Astrocyte (in vitro differentiated cells and primary cell): ENCODE measurements at places on chromosomes 2 and 18. TPM values are rescaled to one million over a fixed set of nuclear protein-coding genes. Genes with fewer than 3 reads are reported as not detected.

- no peaks in the 10 kb centered on the region for H3K36me3 ChIP-seq
- no peaks in the 10 kb centered on the region for H3K4me1 ChIP-seq
- no peaks in the 10 kb centered on the region for H3K27me3 ChIP-seq
These were observed 368.7 kb upstream of the RAB6C start for GRCh38 chr2:129610766-129611165.

- DNase-seq = no peak
- no peak overlapping the region for H3K4me3 ChIP-seq
- no peaks in the 10 kb centered on the region for H3K4me1 ChIP-seq
- no peaks in the 10 kb centered on the region for H3K27me3 ChIP-seq
These were observed 117.3 kb downstream of the THADA start for GRCh38 chr2:43478412-43479086.

DNA sequence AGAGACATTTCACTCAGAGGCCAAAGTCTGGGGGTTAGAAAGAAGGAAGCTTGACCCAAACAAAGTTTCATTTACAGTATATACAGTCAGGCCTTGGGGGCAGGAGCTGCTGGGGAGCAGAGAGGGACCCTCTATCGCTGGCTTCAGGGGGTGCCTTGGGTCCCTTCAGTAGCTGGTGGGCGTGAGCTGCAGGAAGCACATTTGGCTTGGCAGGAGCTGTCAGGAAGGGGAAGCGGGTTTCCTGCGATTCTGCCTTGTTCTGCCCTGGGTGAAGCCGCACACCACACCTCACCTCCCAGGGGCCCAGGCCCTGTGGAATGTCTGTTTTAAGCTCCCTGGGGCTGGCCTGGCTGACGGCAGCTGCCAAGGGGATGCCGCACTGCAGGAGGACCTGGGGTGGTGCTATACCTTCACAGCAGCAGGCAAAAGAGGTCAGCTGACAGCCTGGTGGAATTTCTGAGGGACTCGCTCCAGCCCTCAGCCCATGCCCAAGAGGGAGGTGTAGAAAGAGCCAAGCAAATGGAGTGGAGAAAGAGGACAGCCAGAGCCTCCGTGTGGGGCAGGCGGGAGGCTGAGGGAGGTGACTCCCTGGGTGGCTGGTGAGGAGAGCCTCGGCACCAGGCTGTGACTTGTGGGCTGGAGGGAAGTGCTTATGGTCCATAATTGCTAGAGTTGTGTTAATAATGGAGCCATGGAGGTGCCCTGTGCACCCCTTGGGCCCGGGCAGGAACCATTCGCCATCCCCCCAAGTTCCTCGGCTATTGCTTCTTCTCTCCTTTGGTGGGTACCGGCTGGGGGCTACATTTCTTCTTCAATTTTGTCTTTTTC, 43.9 kb downstream of the PSD4 start:
- no peaks in the 10 kb centered on the region for H3K27me3 ChIP-seq
- DNase-seq = no peak
- H3K4me3 ChIP-seq = no peak overlapping the region
- H3K4me1 ChIP-seq = peaks cover 25% of the 10 kb centered on the region
- H3K36me3 ChIP-seq = no peaks in the 10 kb centered on the region

DNA sequence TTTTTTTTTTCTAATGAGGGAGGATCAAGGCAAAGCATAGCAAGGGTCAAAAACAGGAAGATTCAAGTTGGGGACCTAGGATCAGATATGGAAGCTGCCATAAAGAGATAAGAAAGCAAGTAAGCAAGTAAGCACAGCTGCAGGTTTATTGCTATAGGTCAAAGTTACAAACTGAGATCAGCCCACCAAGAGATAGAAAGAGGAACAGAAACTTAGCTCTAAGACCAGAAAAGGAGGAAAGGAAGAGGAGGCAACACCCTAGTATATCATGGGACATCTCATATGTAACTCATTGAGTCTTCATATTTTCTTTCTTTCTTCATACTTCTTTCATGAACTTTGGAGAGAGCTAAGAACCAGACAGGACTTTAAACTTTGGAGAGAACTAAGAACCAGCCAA, 295.9 kb upstream of the CRIM1 start:
- H3K36me3 ChIP-seq = no peaks in the 10 kb centered on the region
- H3K4me1 ChIP-seq = no peaks in the 10 kb centered on the region
- no peak for DNase-seq
- H3K27me3 ChIP-seq = no peaks in the 10 kb centered on the region
- no peak overlapping the region for H3K4me3 ChIP-seq

DNA sequence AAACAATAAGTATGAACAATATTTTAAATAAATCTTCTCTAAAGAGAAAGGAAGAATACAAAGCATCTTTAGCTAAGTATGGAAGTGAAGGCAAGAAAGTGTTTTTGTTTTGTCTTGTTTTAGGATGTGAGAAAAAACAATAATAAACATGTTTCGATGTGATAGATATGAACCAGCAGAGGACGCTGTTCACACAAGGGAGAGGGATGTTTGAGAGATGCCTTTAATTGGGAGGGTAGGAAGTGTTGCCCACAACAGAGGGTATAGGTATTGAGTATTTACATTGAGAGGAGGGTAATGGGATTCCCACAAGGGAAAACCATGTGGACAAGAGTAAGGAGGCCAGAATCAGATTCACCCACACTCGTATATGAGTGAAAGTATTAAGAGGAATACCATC, 55.1 kb downstream of the CDH19 start:
- H3K4me3 ChIP-seq = no peak overlapping the region
- DNase-seq = no peak

GRCh38 chr2:39379643-39380524, 57.2 kb downstream of the MAP4K3 start:
- H3K27ac ChIP-seq = peak overlapping the region; percentile 35
- no peak overlapping the region for H3K4me3 ChIP-seq
- H3K36me3 ChIP-seq = peaks cover 3% of the 10 kb centered on the region
- H3K4me1 ChIP-seq = peaks cover 22% of the 10 kb centered on the region

DNA sequence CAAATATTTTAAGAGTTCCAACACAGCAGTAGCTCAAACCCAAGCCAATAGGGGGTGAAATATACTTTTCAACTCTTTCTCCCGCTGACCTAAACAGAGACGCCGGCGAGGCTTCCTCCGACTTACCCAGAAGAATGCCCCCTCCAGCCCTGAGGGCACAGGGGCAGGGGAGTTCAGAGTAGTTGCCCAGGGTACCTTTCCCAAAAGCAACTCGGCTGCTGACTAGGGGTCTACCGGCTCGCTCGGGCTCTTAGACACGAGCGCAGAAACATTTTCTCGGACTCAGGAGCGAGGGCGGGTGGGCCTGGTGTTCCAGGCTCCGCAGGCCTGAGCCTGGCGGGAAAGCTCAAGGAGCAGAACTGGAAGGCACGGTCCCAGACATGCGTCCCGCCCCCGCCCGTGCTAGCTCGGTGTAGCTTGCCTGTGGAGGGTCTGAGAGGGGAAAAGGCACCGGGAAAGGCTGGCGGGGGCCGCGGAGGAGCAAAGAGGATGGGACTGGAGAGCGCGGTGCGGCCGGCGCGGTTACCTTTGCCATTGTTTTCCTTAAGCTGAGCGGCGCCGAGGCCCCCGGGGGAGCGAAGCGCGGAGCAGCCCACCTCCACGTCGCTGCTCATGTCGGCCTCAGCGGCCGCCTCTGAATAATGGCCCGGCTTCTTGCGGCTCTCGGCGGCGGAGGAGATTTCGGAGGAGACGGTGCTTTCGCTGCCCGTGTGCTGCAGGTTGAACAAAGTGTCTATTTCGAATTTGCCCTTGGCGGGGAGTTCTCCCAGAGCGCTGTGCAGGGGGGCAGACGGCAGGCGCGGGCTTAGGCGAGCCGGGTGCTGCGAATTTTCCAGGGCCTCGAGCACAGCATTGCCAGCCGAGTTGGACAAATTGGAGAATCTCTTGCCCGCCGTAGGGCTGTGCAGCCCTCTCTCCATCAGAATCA, 674 bp downstream of the EVX2 start:
- H3K4me1 ChIP-seq = peaks cover 3% of the 10 kb centered on the region
- no peaks in the 10 kb centered on the region for H3K36me3 ChIP-seq
- no peak for DNase-seq
- H3K4me3 ChIP-seq = no peak overlapping the region

DNA sequence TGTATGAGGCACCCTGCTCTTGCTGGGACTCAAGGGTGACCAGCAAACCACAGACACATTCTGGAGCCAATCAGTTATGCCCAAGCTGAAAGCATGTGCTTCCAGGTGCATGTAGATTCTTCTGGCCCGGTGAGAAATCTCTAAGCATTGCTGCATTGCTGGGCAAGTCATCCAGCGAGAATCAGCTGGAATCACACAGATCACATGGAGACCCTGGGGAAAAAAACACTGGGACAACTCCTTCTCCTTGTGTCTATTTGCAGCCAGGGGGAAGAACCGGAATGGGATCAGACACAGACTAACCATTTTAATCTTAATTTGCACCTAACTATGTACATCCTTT, 119.7 kb upstream of the KLF7 start:
- no peaks in the 10 kb centered on the region for H3K27me3 ChIP-seq
- no peaks in the 10 kb centered on the region for H3K36me3 ChIP-seq
- no peak overlapping the region for H3K4me3 ChIP-seq
- DNase-seq = no peak
- H3K4me1 ChIP-seq = no peaks in the 10 kb centered on the region

DNA sequence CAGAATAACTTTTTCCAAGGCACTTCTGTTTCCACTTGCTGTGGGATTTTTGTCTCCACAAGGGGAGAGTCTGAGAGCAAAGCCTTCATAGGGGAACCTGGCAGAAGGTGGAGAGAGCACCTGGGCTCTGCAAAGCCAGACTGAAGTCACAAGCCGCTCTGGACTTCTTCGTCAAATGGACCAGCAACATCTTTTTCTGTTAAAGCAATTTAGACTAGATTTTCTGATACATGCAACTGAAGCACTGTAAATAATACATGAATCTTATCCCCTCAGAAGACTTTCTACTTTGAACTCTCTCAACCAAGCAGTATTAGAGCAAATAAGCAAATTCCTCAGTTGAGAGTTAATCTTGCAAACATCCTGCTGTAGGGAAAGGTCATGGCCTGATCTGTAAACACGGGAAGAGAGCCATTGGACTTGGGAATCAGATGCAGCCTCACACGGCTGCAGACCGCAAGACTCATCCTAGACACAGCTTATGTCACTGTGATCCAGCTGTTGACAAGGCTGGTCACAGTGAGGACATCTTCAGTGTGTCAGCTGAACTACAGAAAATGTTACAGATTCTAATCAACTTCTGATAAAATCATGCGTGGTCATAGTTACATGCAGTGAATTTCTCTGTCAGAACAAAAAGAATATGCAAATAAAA, 3.2 kb downstream of the SH3YL1 start:
- H3K27ac ChIP-seq = no peak overlapping the region
- peaks cover 8% of the 10 kb centered on the region for H3K4me1 ChIP-seq
- DNase-seq = no peak
- no peaks in the 10 kb centered on the region for H3K36me3 ChIP-seq
- H3K27me3 ChIP-seq = no peaks in the 10 kb centered on the region

GRCh38 chr2:81583311-81584108, 1279.0 kb upstream of the LRRTM1 start:
- H3K27me3 ChIP-seq = no peaks in the 10 kb centered on the region
- no peak for DNase-seq
- no peaks in the 10 kb centered on the region for H3K4me1 ChIP-seq
- H3K27ac ChIP-seq = no peak overlapping the region
- H3K36me3 ChIP-seq = no peaks in the 10 kb centered on the region
- H3K4me3 ChIP-seq = no peak overlapping the region

DNA sequence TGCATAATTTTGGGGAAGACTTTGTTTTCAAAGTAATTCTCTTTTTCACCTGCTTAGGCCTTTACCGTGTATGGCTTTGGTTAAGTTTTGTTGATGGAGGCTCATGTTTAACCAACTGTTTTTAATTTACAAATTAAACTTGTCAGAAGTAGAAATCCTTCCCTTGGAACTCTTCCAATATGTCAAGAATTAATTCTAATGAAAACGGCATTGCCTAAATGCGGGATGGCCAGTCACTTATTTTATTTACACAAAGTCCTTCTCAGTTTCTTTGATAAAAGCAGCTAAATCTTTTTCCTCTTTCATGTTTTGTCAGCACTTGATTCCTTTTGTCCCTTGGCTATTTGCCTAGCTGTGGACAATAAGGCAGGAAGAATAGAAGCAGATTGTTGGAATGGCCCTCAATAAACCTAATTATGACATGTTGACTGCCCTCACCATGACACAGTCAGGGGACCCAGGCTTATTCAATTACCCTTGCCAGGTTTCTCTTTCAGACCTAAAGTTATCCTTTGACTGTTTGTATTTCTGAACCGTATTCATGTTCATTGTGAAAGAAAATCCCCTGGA, 26.3 kb downstream of the PAX3 start:
- no peak overlapping the region for H3K27ac ChIP-seq
- DNase-seq = no peak
- H3K27me3 ChIP-seq = no peaks in the 10 kb centered on the region
- H3K4me3 ChIP-seq = no peak overlapping the region
- H3K4me1 ChIP-seq = no peaks in the 10 kb centered on the region

GRCh38 chr2:75788902-75789301, 78.2 kb upstream of the GCFC2 start:
- H3K4me3 ChIP-seq = no peak overlapping the region
- H3K27ac ChIP-seq = no peak overlapping the region
- no peaks in the 10 kb centered on the region for H3K36me3 ChIP-seq
- H3K4me1 ChIP-seq = no peaks in the 10 kb centered on the region
- H3K27me3 ChIP-seq = no peaks in the 10 kb centered on the region

DNA sequence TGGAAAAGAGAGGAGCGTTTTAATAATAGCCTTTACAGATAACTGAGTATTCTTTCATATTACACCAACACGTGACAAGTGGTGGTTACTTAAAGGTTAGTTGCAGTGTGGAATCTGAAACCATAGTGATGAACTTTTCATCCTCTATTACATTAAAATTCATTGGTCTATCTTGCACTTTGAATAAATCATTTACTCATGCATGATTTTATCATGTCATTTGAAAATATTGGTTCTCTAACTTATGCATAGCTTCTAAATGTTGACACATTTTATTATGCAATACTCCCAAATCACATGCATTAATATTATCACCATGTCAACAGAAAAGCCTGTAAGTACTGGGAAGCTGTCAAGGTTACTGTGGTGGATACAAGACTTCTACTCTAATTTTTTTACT, 1432.2 kb downstream of the LRP1B start:
- no peak overlapping the region for H3K27ac ChIP-seq
- no peak overlapping the region for H3K4me3 ChIP-seq
- no peak for DNase-seq

The SLC9A4 gene
- 0.07 and 0.09 TPM in 2 replicates for total RNA-seq

The GALR1 gene
- total RNA-seq = not detected in 2 replicates

The FSHR gene
- total RNA-seq = 0.30 and 0.38 TPM in 2 replicates

The EVA1A gene
- 19.0 and 28.6 TPM in 2 replicates for total RNA-seq

The PSMA8 gene
- total RNA-seq = not detected in 2 replicates

The C2orf80 gene
- total RNA-seq = not detected in 2 replicates

The IL36RN gene
- 0.14 TPM in 1 of 2 replicates, not detected in the other for total RNA-seq

The WDR33 gene
- total RNA-seq = 40.9 and 41.8 TPM in 2 replicates

The EVX2 gene
- not detected in 2 replicates for total RNA-seq

The KIF1A gene
- 20.3 and 51.2 TPM in 2 replicates for total RNA-seq

The GATA6 gene
- total RNA-seq = 9.4 and 10.9 TPM in 2 replicates
